Colonic mucosa (tissue), 4 donors: ENCODE measurements at places on chromosomes 7 and 10. TPM values are rescaled to one million over a fixed set of nuclear protein-coding genes. Genes with fewer than 3 reads are reported as not detected.

- no peaks in the 10 kb centered on the region for H3K4me1 ChIP-seq
- H3K27me3 ChIP-seq = no peaks in the 10 kb centered on the region
- no peak for DNase-seq
- H3K4me3 ChIP-seq = no peak overlapping the region
- H3K36me3 ChIP-seq = no peaks in the 10 kb centered on the region
- no peak overlapping the region for H3K27ac ChIP-seq
These were observed 5.3 kb upstream of the PILRA start for GRCh38 chr7:100367676-100368613.

DNA sequence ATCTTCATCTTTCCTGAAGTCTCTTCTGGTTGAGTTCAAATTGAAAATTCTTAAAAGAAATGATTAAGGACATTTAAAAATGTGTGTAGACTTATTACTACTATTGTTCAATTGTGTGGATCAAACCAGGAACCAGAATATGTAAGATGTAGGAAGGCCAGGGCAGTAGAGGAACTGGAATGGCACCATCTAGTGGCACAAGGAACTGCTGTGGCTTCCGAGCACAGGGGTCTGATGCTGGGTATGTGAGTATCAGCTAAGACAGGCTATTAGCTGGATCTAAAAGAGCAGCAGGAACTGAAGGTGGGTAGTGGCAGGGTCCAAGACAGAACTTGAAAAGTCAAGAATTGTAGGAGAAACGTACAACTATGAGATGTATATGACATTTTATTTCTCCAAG is 247.3 kb downstream of the SEMA3A start:
- no peaks in the 10 kb centered on the region for H3K36me3 ChIP-seq
- no peaks in the 10 kb centered on the region for H3K4me1 ChIP-seq
- no peak overlapping the region for H3K4me3 ChIP-seq
- H3K27me3 ChIP-seq = no peaks in the 10 kb centered on the region
- no peak overlapping the region for H3K27ac ChIP-seq

- H3K4me1 ChIP-seq = no peaks in the 10 kb centered on the region
- H3K27ac ChIP-seq = no peak overlapping the region
- H3K36me3 ChIP-seq = no peaks in the 10 kb centered on the region
- DNase-seq = no peak
- no peaks in the 10 kb centered on the region for H3K27me3 ChIP-seq
These were observed 152.7 kb downstream of the MAD1L1 start for GRCh38 chr7:2080060-2080387.

DNA sequence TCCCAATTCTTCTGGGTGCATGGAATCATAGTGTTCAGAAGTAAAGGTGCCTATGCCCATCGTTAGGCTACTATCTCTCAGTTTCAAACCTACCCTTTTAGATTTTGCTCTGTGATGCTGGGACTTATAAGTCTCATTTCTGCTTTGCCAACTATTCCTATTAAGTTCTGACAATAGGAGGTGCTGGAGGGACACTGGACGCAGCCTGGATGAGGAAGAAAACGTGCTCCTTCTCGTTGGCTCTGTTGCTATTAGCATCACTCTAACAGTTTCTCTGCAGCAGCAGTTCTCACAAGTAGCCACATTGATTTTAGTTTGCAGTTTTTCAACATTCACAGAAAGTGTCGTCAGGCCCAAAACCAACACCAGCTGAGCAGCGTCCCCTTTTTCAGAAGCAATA is 72.4 kb downstream of the ABCC2 start:
- no peak overlapping the region for H3K27ac ChIP-seq
- H3K4me1 ChIP-seq = no peaks in the 10 kb centered on the region
- no peak for DNase-seq
- H3K27me3 ChIP-seq = no peaks in the 10 kb centered on the region
- no peaks in the 10 kb centered on the region for H3K36me3 ChIP-seq
- no peak overlapping the region for H3K4me3 ChIP-seq

DNA sequence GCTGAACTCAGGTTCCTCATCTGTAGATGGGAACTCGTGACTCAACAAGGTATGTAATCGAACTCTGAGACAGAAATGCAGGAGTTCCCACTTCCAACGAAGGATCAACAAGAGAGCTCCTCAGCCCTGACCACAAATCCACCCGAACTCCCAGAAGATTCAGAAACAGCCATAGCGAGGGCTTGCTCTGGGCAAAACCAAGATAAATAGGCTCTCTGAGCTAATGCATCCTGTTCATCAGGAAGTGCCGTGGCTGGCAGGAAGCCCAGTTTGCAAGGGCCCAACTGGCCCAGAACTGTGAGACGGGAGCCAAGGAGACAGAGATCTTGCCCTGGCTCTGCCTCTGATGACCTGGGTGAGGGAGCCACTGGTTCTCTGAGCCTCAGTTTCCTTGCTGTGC is 141.7 kb upstream of the PFKP start:
- no peaks in the 10 kb centered on the region for H3K27me3 ChIP-seq
- DNase-seq = peak; percentile 53
- no peak overlapping the region for H3K4me3 ChIP-seq
- no peaks in the 10 kb centered on the region for H3K4me1 ChIP-seq
- no peaks in the 10 kb centered on the region for H3K36me3 ChIP-seq

DNA sequence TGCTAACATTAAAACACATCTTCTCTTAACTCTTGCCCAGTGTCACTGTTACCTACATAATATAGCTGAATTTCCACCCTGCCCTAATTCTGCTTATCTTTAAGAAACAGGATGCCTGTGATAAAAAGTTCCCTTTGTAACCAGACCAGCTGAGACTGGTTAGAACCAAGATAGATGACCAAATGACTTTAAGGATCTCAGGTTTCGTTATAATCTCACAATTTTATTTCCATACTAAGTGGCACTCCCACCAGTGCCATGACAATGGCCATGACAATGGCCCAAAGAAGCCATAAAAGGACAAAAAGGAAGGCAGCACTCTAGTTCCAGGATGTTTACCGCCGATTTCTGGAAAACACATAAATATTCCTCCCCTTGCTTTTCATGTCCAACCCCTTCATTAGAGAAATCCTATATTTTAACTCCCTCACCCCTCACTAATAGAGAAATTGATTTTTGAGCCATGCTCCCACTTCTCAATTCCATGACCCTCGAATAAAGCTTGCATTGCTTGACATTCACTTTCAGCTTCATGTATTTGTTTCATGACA is 126.1 kb downstream of the ELAPOR2 start:
- H3K27me3 ChIP-seq = no peaks in the 10 kb centered on the region
- H3K4me3 ChIP-seq = no peak overlapping the region
- no peaks in the 10 kb centered on the region for H3K4me1 ChIP-seq
- H3K27ac ChIP-seq = no peak overlapping the region

DNA sequence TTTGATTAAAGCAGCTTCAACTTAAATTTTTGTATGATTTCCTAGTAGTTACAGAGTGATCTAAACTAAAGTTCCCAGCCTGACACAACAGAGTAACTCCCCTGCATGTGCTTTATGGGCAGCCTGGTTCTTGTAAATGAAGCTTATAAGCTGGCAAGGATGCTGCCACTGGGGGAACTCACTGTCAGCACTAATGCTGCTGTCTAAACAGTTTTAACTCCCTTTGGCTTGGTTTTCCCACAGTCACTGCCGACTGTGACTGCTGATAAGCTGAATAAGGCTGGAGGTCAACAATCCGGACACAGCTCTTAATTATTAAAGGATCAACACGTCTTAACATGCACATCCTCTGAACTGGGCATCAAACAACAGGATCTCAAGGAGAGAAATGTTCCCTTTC is 130.1 kb downstream of the OTUD1 start:
- H3K4me1 ChIP-seq = no peaks in the 10 kb centered on the region
- no peak overlapping the region for H3K27ac ChIP-seq
- H3K36me3 ChIP-seq = no peaks in the 10 kb centered on the region
- DNase-seq = no peak
- no peak overlapping the region for H3K4me3 ChIP-seq

DNA sequence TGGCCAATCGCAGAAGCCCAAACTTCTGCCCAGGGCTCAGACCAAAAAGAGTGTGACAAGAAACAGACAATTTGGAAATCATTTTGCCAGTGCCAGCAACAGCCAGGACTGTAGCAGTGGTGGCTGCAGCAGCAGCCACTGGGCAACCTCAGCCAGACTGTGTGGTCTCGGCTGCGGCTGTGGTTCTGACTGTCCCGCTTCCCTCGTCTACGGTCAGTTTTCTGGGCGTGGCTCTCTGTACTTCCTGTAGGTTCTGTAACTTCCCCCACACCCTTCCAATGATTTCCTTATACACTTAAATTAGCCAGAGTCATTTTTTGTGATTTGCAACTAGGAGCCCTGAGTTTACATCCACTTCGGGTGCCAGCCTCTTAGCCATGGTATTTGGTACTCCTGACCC is 39.9 kb downstream of the CYTH3 start:
- no peak overlapping the region for H3K27ac ChIP-seq
- H3K4me3 ChIP-seq = no peak overlapping the region
- peaks cover 9% of the 10 kb centered on the region for H3K4me1 ChIP-seq
- peak; percentile 65 for DNase-seq
- no peaks in the 10 kb centered on the region for H3K27me3 ChIP-seq

- DNase-seq = no peak
- H3K27ac ChIP-seq = no peak overlapping the region
- H3K36me3 ChIP-seq = no peaks in the 10 kb centered on the region
These were observed 131.0 kb upstream of the PDLIM1 start for GRCh38 chr10:95421782-95422181.

DNA sequence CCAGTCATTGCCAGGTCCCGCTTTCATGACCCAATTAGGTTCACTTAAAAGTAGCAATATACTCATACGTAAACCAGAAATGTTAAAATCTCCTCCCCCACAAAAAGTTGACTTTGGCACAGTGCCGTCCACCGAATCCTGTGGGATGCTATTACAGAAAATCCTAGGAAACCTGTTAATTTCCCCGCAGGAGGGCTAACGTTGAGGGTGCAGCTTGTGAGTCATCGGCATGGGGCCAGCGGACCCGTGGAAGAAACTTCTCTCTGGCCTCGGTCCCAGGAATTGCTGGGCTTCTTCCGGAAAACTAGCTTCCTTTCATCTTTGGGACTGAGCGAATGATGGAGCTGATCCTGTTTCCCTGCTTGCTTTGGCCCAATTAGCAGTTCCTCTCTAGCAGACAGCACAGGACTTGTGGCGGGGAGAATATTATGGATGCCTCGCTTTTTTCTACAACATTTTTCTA is 13.5 kb downstream of the CRYGN start:
- H3K36me3 ChIP-seq = no peaks in the 10 kb centered on the region
- H3K27ac ChIP-seq = peak overlapping the region; percentile 19
- peak; percentile 52 for DNase-seq
- no peak overlapping the region for H3K4me3 ChIP-seq
- no peaks in the 10 kb centered on the region for H3K27me3 ChIP-seq

Gene CRTAC1
- total RNA-seq = 1.4 TPM

Gene ACBD7
- total RNA-seq = 0.98 TPM

Gene BCAP29
- total RNA-seq = 71.4 TPM

Gene PDK4
- total RNA-seq = 11.1 TPM
